ENCODE measurements at places on chromosomes 12 and 14.

- DNase-seq, result no peak
These were observed 248.5 kb upstream of the FBXO33 start for GRCh38 chr14:39680777-39681176.

DNA sequence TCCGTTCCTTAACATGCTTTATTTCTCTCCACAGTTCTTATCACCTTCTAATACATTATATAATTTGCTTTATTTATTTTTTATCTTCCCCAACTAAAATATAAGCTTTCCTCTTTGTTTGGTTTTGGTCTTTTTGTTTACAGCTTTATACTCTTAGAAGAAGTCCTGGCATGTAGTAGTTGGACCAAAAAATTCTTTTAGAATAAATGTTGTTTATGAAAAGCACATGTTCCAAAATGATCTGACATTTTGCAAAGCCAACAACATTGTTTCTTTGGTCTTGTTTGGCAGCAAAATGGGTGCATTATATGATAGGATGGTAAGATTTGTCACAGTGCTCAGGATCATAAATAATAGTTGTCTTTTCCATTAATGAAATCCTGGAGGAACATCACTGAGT is 312.5 kb downstream of the LRIG3 start:
- DNase-seq, result no peak

DNA sequence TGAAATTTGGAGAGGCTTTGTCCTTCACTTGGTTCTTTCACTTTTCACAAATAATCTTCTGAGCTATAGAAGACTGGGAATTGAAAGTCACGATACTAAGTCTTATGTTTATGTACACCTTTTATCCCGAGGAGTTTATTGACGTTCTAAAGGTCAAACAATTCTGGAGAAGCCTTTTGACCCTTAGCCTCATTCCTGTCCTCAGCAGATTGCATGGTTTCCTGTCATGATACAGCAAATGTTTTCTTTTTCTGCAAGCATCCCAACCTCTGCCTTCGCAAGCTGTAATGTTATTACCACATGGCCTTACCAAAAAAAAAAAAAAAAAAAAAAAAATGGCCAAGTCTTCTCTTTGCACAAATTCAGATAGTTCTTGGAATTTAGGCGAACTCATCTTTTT is 411.7 kb upstream of the FLRT2 start:
- DNase-seq, result no peak

GRCh38 chr12:11688831-11689230 is 39.4 kb downstream of the ETV6 start:
- DNase-seq, result no peak

DNA sequence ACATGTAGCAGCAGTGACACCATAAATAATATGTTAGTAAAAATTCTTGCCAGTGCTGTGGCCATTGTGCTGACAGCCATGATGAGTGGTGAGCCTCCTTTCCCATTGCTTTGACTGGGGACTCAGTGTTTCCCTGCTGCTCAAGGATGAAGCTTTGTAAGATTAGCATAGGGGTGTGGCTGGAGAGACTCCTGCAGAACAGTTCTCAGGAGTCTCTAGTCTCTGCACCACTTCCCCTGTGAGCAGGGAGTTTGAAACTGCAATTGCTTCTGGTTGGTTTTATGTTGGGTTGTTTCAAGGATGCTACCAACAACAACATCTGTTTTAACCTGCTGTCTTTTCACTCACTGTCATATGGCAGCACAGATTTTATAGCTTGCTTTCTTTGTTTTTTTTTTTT is 41.4 kb downstream of the ZC3H14 start:
- no peak for DNase-seq

- no peak for DNase-seq
These were observed 43.3 kb downstream of the NCKAP5L start for GRCh38 chr12:49784756-49785409.

- no peak for DNase-seq
These were observed 579.1 kb downstream of the VRK1 start for GRCh38 chr14:97376310-97376709.

- no peak for DNase-seq
These were observed 58.5 kb downstream of the NIN start for GRCh38 chr14:50772412-50772811.

DNA sequence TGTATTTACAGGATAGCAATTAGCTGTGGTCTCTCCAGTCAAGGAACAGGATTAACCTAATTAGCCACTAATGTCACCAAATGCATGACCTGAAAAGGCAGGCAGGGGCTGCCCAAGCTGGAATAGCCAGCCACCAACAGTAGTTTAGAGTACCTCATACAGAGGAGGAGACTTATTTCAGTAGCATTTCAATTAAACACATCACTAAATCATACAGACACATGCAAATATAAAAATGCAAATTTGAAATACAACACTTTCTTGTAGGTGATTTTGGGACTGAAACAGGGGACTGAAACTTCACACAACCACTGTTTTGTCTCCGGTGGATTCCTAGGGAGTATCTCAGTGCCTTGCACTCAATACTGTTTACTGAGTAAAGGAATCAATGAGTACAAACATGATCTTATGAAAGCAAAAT is 636 bp upstream of the IFNG-AS1 start:
- no peak for DNase-seq

DNA sequence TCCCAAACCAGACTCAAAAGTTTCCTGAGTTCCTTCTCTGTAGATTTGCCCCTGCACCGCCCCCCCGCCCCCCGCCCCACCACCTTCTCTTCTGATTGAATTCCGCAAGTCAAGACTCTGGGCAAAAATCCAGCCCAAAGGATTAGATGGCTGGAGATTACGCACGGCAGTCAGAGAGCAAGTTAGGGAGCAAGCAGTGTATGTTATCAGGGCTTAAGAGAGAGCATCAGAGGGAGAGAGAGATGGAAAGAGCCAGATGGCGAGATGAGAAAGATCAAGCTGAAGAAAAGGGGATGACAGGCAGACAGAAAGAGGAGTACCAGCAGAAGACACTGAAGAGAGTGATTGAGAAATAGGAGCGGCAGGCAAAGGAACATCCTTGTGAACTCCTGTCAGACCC is 13.9 kb upstream of the ANKRD33 start:
- DNase-seq, result no peak

DNA sequence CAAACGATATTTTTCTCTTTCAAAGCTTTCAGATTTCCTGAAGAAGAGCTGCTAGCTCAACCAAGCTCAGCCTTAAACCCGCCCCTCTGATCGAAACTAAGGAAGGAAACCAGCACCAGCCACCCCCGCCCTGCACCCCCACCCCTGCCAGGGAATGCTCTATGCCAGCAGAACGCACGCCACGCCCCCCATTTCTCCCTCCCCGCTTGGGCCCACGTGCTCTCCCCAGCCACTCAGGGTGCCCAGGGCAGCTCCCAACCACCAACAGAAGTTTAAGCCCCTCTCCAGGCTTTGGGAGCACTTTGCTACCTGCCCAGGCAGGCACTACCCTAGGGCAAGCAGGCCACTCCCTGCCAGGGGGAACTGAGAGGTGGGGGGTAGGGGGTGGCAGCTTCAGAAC is 18.8 kb upstream of the KRT78 start:
- peak; percentile 45 for DNase-seq

DNA sequence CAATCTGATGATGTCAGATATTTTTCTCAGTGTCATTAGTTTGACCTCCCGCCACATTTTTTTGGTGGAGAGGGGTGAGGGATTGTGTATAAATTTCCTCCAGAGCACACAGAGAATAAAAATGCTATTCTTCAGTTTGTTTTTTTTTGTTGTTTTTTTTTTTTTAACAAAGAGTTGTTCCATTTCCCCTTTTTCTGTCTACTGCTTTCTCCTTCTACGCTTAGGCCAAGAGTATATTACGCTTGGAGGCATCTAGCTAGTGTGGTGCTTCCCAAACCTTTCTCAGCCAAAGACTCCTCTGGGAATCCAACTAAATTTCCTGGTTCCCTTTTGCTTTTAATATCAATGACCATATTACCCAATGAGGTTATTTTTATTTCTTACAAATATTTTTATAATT is 465.6 kb downstream of the ZFP36L1 start:
- DNase-seq, result no peak

GRCh38 chr12:20039562-20039961 is 328.8 kb upstream of the PDE3A start:
- DNase-seq, result no peak
